Activated CD4-positive, alpha-beta T cell treated with anti-CD3 and anti-CD28 coated beads for 36 hours (primary cell): ENCODE measurements at places on chromosomes 1 and 21.
A peak's percentile ranks its signal among the peaks of the same experiment; 100 is the strongest.

DNA sequence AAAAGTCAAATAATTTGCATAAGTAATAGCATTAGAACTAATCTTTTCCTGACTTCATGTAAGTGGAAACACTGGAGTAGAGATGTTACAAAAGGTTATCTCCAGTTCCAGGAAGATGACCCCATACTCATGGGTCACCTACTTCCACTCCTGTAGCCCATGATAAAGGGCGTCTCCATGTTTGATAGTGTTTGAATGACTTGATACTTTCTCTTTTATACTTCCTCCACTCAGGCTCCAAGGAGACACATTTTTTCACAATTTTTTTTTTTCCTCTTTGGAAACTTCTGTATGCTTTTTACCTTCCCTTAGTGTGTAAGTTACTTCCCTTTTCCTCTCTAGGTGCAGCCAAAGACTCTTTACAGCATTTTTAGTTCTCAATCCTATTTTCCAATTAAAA is 382.1 kb upstream of the B3GALT2 start:
- DNase-seq = no peak

- DNase-seq = no peak
Measured at GRCh38 chr1:24679725-24680124, 36.6 kb downstream of the SRRM1 start.

DNA sequence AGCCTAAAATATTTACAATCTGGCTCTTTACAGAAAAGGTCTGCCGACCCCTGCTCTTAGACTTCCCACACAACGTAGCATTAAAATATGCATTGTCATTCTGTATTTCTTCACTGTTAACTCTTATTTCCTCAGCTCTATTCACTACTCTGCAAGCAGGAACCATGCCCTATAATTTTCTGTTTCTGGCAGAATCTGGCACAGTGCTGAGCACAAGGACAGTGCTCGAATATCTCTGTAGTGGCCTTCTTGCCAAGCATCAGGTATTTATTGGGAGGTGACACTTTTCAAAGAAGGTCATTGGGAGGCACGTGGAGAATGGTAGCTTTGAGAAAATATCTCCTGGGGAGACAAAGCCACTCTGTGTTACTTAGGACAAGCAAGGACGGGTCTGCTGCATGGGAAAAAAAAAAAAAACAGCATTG is 77.9 kb downstream of the PSMG1 start:
- DNase-seq = no peak

GRCh38 chr1:32062867-32063230 is 9.9 kb upstream of the TMEM39B start:
- DNase-seq = no peak

DNA sequence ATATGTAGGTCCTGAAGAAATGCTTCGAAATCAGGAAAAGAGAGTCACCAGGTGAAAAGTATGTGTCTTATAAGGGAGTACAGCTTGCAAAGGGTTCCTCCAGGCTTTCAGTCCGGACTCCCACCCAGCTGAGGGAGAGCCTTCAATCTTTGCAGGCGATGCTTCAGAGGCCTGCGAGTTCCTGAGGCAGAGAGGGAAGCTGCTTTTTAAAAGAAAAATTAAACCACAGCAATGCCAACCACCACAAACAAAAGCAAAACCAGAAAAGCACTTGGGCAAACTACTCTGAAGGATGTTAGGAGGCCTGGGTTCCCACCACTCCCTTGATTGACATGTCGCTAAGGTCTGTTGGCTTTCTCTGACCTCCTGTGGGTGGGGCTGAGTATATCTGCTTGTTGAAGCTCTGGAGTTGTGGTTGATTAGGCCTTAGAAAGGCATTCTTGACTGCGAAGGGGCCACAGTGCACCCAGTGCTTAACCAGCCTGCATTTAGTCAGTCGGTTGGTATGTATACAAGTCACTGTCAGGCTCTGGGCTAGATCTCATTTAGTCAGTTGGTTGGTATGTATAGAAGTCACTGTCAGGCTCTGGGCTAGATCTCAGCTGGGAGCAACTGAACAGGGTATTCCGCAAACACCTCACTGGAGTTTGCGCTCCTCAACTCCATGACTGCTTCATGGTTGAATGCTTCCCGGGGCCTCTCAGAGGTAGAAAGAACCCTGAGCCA is 1.2 kb downstream of the NIPAL3 start:
- DNase-seq = peak; percentile 71

DNA sequence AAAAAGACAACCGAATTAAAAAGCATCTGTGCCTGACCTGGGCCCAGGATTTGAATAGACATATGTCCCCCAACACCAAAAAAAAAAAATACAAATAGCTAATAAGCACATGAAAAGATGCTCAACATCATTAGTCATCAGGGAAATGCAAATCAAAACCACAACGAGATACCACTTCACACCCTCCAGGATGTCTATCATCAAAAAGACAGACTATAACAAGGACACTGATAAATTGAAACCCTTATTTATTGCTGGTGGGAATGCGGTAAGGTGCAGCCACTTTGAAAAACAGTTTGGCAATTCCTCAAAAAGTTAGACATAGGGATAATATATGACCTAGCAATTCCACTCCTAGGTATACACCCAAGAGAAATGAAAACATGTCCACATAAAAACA is 72.3 kb upstream of the CAMK1G start:
- no peak for DNase-seq

DNA sequence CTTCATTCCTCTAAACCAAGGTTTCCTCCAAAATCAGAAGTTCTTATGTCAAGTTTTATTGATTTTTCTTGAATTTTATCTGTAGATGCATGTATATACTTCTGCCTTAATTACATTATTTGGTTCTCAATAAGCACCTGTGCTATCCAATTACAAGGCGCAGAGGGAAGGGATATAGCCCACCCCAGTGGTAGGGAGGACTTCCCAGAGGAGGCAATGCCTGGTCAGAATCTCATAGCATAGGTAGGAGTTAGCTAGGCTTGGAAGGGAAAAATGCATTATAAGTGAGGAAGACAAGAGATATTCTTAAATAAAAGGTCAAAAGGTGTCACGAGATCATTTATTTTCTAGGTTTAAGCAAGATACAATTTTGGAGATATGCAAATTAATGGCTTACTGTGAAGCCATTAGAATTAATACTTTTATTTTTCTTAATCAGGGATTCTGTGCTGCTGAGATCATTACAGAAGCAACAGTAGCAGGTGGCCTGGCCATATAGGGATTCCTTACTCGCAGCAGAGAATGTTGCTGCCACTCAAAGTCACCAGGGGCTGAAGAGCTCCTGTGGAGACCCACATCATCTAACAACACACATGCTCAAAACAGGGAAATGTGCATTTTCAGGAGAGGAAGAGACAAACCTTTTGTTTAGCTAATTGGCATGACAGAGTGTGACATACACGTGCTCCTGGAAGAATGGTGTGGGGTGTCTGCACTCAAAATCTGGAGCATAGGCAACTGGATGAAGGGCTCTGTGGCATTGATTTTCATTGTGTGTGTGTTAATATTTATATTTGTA is 178.3 kb downstream of the ATG4C start:
- DNase-seq = no peak
